ENCODE measurements at places on chromosomes 3 and 15. TPM values are rescaled to one million over a fixed set of nuclear protein-coding genes. Genes with fewer than 3 reads are reported as not detected.

- no peak for DNase-seq
These were observed 5.8 kb downstream of the ITIH1 start for GRCh38 chr3:52783211-52783555.

DNA sequence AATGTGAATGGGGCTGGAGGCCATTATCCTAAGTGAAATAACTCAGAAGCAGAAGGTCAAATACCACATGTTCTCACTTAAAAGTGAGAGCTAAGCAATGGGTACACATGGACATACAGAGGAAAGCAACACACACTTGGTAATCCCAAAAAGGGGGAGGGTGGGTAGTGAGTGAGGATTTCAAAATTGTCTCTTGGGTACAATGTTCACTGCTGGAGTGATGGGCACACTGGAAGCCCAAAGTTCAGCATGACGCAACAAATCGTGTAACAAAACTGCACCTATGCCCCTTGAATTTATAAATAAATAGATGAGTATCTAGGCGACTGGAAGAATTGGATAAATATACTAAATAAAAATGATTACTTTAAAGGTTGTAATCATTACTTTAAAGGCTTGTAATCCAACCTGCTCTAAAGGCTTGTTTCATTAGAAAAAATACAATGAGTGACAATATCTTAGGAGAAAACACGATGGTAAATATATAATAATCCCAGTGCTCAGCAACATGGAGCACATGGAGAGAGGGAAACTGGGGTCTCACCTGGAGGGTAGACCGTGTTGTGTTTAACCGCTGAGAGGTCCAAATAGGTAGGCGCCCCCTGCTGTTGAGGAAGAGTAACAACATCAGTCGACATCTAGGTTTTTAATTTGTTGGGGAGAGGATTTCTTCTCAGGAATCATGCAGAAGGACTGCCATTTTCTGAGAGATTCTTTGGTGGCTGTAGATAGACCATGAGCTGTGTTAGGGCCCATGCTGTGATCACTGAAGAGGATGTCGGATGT lies 78.5 kb upstream of the ROBO1 start:
- no peak for DNase-seq

GRCh38 chr3:187963003-187963676 lies 190.8 kb upstream of the LPP start:
- no peak for DNase-seq

- DNase-seq = no peak
These were observed 31.0 kb downstream of the ATP10A start for GRCh38 chr15:25832158-25832557.

DNA sequence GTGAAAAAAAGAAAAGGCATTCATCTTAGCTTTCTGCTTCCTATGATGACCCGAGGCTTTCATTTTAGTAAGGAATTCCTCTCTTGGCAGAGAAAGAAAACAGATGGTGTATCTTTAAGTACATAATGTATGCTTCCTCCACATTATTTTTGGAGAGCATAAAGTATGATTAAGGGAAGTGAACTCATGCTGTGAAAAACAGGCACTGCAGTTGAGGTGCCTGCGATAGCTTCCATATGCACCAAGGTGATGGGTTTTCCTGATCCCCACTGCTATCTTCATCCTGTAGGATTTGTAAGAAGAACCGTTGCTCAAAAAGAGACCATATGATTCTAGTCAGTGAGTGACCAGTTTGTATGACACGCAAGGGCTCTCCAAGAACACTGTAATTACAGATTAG lies 411.5 kb upstream of the MCTP2 start:
- no peak for DNase-seq

DNA sequence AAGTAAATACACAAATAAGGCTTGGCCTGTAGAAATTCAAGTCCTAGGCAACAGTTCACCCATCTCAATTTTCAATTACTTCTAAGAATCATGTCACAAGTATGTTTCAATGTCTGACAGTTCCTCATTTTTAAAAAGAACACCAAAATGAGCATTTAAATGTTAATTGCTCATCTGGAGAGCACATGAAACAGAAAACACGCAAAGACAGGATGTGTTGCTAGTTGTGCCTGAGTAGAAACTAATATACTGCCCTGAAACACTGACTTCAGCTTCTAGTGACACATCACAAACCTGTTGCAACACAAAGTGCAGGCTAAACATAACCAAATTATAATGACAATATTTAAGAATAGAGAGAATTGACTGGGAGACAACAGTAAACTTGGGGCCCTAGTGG lies 167.3 kb upstream of the THBS1 start:
- DNase-seq = no peak

- DNase-seq = no peak
These were observed 165.2 kb upstream of the HES1 start for GRCh38 chr3:193970773-193971206.

The ALG1L2 gene
- polyA plus RNA-seq = not detected

DNA sequence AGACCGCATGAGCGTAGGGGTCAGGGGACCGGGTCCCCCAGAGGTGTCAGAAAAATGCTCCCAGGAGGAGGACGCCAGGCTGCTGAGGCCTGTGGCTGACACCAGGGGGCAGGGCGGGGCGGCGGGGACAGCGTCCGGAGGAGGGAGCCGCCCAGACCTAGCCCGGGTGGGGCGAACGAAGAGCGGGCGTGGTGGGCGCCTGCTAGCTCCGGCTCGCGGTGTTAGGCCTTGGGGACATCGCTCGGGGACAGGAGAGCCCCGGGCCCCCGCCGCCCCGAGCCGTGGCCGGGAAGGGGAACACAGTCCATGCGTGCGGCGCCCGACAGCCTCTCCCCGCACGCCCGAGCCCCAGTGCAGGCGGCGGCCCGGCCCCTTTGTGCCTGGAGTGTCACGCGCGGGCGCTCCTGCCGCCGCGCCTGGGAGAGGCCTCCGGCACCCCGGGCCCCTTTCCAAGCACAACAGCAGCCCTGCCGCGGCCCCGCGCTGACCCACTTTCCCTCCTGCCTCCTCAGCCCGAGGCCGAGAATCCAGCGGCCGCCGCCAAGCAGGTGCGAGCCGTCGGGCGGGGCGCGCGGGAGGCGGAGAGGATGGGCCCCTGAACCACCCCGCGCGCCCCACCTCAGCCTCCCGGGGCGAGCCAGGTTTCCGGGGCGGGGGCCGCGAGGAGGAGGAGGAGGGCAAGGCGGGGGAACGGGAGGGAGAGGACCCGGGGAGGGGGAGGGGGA lies 111.0 kb upstream of the KLF13 start:
- peak; percentile 69 for DNase-seq

The CFAP20DC gene
- polyA plus RNA-seq = not detected

GRCh38 chr3:98702166-98702565 lies 61.0 kb upstream of the ST3GAL6 start:
- DNase-seq = no peak

The A4GNT gene
- not detected for polyA plus RNA-seq

DNA sequence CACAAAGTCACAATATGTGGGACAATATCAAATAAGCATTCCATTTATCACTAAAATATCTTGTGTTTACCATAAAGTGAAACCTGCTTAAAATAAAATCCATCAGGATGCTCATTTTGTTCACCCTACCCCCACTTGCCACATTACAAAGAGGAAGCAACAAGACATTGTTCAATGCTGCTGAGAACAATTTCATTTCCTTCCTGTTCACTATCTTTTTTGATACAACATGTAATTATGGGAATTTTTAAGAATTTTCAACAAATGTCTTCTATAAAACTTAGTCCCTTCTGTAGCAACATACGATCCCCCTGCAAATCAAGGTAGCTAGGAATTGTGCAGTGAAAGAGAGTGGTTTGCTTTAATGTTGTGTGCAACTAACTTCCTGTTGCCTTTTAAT lies 34.9 kb upstream of the GPR160 start:
- DNase-seq = peak; percentile 7

GRCh38 chr15:39376371-39376909 lies 204.4 kb upstream of the THBS1 start:
- no peak for DNase-seq

The B3GNT5 gene
- polyA plus RNA-seq = not detected

The SOX2 gene
- not detected for polyA plus RNA-seq

GRCh38 chr3:114377426-114377825 lies 83.6 kb downstream of the TIGIT start:
- DNase-seq = no peak

DNA sequence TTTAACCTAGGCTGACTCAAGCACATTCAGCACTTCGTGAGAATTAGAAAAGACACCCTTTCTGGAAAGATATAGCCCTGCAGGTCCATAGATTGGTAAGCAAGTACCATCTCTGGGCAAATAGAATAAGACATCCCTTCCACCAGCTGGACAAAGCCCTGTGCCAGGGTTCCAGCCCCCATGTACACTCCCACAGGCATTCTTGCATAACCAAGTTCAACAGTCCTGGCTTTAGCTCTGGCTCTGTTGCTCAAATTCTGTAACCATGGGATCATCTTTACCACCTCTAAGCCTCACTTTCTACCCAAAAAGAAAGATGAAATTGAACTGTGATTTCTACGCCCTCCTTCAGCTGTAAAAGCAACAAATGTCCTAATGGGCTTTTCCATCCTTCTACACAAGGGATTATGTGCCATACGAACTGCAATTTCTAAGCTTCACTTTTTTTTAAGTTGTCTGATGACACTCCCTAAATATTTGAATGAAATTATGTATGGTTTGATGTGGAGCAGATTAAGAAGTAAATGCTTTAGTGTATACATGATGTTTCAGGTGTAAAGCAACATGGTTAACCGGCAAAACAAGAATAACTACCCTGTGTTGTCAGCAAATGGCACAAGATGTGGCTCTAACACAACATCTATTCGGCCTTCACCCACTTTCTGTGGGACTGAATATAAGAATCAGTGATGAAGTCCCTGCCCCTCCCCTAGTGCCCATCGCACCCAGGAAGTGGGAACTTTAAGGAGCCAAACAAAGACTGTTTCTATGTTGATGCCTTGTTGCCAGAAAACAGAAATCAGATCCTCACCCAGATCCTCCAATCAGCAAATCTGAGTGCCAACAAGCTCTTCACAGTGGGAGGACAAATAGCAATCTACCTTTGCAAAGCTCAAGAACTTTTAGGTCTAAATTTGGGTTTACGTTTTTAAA lies 165.7 kb downstream of the P3H2 start:
- DNase-seq = no peak

The CCR1 gene
- polyA plus RNA-seq = 0.09 TPM

The IL5RA gene
- polyA plus RNA-seq = not detected

The TRPM1 gene
- not detected for polyA plus RNA-seq

DNA sequence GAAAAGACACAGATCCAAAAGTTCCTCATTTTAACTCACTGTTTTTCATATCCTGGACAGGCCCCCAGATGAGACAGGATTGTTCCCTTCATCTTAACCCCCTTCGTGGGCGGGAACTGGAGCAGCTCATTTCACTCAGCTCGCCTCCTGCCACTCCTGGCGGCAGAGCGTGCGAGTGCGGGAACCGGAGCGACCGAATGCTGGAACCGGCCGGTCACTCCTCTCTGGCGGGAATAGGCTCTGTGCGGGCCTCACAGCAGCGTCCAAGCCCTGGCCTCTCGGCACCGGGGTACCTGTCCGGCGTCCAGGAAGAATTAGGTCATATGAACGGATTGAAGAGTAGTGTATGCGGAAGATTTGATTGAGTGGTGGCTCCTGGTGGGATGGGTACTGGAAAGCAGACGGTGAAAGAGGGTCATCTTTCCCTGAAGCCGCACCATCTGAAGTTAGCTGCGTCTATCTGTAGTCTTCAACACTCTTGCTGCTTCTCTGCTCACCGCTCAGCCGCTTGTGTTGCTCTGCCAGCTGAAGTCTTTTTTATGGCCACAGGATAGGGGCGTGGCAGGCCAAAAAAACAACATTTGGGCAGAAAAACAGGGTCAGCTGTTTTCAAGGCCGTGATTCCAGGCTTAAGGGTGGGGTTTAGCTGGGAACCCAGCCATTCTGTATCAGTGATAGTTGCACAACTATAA lies 42.3 kb upstream of the FXR1 start:
- DNase-seq = no peak

GRCh38 chr3:135918600-135918999 lies 46.9 kb upstream of the PPP2R3A start:
- no peak for DNase-seq

DNA sequence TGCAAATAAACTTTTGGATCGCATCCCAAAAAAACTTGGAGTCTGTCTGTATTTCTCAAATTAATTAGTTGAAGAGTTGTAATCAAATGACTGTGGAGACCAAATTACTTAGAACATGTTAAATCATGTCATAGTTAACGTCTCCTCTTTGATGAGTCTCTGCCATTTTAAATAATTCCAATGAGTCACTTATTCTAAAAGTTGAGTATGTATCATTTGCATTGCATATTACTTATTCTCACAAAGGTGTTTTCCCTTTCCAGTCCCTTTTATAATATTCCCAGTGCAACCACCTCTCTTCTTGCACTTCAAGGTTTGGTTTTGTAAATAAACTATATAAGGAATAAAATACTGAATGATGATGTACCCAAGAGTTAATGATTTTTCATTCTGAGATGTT lies 36.0 kb upstream of the MBNL1 start:
- DNase-seq = no peak

DNA sequence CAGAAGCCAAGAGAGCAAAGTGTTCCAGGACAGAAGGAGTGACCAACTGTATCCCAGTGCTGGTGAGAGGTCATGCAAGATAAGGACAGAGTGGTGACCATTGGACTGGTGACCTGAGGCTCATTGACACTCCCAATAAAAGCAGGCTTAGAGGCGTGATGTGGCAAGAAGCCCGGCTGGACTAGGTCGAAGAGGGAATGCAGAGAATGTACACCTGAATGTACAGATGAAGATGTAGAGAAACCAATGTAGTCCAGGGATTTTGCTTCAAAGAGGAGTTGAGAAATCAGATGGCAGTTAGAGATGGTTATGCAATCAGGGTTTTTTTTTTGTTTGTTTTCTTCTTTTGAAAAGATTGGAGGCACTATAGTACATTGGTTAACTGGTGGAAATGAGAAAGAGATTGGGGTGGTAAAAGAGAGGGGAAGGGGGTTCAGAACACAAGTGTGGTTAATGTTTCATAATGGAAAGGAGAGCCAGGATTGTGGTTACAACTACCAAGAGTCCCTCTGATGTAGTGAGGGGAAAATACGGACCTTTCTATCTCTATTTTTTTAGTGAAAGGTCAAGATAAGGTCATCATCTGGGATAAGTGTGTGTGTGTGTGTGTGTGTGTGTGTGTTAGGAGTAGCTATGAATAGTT lies 23.3 kb downstream of the ST3GAL6 start:
- DNase-seq = no peak
